ENCODE measurements at places on chromosomes 3 and 15.
A peak's percentile ranks its signal among the peaks of the same experiment; 100 is the strongest.

DNA sequence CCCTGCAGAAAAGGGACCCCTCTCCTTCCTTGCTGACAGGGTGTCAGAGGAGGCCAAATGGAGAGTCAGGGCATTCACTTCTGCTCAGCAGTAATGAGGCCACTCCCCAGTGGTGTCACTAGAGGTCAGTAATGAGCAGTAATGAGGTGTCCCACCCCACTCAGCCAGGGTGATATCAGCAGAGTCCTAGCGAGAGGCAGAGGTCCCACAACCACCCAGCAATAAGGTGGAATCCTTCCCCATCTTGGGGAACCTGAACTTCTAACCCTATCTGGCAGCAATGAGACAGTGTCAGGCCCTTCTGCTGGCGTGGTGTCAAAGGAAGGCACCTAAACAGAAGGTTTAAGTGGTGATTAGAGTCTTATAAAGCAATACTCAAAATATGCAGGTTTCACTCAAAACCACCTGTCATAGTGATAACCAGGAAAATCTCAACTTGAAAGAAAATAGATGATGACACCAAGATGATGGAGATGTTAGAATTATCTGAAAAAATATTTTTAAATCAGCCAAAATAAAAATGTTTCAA lies 12.9 kb downstream of the OCA2 start:
- peak; percentile 82 for DNase-seq

GRCh38 chr3:88807491-88808105 lies 299.8 kb upstream of the EPHA3 start:
- no peak for DNase-seq

- DNase-seq, result no peak
Measured at GRCh38 chr15:98725874-98726273, 77.5 kb downstream of the IGF1R start.

GRCh38 chr3:123126031-123126430 lies 59.2 kb downstream of the PDIA5 start:
- DNase-seq, result no peak

GRCh38 chr3:154799800-154800199 lies 280.3 kb upstream of the MME start:
- no peak for DNase-seq

DNA sequence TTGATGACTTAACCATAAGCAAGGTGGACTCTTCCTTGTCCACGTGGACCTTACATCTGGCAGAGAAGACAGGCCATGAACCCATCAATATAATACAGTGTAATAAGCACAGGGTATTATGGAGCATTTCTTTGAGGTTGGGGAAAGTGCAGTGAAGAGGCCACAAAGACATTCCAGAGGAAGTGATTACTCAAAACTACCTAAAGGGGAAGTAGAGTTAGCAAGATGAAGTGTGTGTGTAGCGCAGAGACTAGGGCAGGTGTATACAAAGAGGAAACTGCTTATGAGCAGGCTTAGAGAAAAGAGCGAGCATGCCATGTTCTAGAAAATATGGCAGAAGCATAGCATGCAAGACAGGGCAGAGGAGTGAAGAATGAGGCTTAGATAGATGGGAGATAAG lies 17.9 kb downstream of the CP start:
- DNase-seq, result no peak

All from hematopoietic multipotent progenitor cell (in vitro differentiated cells).